Naive thymus-derived CD4-positive, alpha-beta T cell (primary cell): ENCODE measurements at places on chromosomes 7 and 10.

DNA sequence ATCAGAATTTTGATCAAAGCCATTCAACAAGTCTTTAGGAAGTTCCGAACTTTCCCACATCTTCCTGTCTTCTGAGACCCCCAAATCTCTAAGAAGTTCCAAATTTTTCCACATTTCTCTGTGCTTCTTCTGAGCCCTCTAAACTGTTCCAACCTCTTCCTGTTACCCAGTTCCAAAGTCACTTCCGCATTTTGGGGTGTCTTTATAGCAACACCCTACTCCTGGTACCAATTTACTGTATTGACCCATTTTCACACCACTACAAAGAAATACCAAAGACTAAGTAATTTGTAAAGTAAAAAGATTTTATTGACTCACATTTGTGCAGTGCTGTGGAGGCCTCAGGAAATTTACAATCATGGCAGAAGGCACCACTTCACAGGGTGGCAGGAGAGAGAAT lies 385.8 kb upstream of the GHITM start:
- no peak for DNase-seq

DNA sequence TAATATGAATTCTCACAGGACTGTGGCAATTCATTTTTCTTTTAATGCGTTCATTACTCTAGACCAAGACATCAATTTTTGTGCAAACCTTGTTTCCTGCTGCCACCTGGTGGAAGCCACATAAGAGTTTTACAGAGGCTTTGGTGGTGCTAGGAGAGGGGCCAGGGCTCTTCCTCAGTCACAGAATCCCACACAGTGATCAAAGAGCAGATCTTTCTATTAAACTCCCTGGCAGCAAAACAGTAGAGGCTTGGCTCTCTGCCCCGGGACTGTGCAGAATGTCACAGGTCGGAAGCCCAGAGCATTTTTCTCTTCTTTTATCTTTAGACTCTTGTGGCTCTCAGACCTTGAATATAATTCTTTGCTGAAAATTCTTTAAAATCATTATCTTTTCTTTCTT lies 506.4 kb upstream of the C7orf33 start:
- no peak for DNase-seq

DNA sequence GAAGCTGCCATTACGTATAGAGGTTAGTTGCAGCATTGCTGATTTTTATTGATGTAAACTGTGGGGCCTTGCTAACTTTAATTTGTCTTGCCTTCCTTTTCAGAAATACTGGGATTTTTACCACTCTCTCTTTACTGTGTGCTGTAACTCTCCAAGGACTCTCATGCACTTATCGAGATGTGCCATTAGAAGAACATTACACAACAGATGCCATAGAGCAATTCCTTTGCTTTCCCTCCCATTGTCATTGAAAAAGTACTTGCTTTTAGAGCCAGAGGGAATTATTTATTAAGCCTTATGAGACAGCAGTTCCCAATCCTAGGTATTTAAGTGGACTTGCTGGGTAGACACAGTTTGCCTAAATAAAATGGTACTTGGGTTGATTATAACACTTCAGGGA lies 51.7 kb downstream of the ASB4 start:
- DNase-seq: no peak

- no peak for DNase-seq
Measured at GRCh38 chr7:48414011-48414732, 242.9 kb downstream of the ABCA13 start.

- no peak for DNase-seq
Measured at GRCh38 chr10:87836098-87836497, 18.1 kb upstream of the ATAD1 start.

- DNase-seq: no peak
Measured at GRCh38 chr7:15168489-15168888, 265.9 kb upstream of the DGKB start.

- no peak for DNase-seq
Measured at GRCh38 chr7:42247301-42247700, 10.3 kb upstream of the GLI3 start.

GRCh38 chr7:2730846-2731770 lies 43.1 kb downstream of the AMZ1 start:
- DNase-seq: no peak

DNA sequence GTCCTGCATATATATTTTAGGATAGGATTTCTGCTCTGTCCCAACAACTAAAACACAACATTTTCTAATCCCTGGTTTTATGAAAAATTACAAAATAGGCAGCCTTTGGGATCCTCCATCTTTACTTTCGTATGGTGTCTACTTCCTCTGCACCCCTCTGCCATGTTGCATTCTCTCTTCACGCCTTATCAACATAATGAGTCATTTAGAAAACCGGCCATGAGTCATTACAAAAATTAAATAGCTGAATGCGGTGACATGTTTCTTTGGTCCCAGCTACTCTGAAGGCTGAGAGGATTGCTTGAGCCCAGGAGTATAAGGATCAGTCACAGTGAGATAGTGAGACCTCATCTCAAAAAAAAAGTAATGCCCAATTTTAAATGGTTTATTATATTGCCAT lies 148.1 kb upstream of the CELF2 start:
- DNase-seq: no peak

GRCh38 chr10:4345877-4346646 lies 479.9 kb upstream of the AKR1E2 start:
- DNase-seq: no peak

GRCh38 chr7:45574669-45575500 lies 717 bp downstream of the ADCY1 start:
- DNase-seq: no peak

GRCh38 chr10:16439295-16439694 lies 2.5 kb downstream of the PTER start:
- DNase-seq: no peak

- no peak for DNase-seq
Measured at GRCh38 chr10:67790534-67791408, 47.2 kb downstream of the DNAJC12 start.

DNA sequence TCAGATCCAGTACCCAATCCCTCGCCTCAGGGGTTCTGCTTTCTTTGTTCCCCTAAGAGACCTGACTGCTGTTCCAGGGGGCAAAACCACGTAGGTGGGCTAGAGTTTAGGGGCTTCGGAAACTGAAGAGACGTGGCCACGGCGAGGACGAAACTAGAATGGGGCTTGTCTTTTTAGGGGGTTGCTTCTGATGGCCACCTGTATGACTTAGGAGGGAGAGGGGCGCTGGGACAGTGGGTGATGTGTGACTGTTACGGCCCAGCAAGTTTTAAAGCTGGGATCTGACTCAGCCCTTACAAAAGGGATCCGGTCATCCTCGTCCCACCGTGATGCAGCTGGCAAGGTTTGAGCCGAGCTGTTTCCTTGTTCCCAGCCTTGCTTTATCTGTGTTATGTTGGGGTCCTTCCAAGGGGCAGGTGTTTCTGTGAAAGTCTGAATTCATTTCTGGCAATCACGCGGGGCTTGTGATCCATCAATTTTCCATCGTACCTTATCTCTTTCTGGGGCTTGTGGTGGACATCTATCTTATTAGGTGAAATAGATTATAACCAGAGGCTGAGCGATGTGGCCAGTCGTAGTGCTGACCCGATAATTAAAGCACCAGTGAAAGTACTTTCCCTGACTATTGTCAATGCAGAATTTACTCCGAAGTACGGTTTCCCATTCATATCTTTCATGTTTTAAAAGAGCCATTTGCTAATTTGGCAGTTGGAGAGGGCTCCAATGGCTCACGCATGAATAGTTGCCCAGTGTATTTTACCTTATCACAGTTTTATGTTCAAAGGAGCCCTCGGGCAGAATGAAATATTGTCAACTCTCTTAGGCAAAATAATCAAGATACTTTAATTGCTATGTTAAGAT lies 830 bp downstream of the MET start:
- DNase-seq: no peak

DNA sequence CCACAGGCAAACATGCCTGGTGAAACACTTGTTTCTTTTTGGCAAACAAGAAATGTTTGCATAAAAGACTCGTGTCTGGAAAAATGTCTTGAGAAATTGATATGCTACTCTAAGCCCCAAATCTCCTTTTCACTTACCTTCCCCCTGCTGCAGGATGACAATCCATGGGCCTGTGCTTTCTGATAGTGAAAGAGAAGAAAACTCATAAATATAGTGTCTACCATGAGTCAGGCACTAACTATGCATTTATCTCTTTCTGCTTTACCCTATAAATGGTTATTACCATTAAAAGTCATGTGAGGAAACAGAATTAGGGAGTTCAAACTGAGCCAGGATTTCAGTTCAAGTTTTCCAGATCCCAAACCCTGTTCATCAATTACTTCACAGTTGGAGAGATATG lies 6.6 kb upstream of the TARP start:
- no peak for DNase-seq

DNA sequence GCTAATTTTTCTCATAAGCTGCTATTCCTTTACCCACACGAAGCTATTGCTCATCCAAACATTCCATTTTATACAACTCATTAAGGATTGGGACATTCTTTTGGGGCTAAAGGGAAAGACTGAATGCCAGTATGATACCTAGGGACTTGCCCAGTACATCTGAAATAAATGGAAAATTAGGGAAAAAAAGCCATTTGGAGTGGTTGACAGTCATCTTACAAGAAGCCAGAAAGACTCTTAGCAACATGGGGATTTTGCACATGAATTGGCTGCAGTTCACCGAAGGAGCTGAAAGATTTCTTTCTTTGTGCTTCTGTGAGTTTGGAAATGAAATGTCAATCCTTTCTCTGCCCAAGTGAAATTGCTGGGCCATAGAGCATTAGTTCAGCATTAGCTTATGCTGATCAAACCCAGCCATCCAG lies 43.3 kb upstream of the MTURN start:
- no peak for DNase-seq

GRCh38 chr7:69598487-69599285 lies 411 bp downstream of the AUTS2 start:
- no peak for DNase-seq

DNA sequence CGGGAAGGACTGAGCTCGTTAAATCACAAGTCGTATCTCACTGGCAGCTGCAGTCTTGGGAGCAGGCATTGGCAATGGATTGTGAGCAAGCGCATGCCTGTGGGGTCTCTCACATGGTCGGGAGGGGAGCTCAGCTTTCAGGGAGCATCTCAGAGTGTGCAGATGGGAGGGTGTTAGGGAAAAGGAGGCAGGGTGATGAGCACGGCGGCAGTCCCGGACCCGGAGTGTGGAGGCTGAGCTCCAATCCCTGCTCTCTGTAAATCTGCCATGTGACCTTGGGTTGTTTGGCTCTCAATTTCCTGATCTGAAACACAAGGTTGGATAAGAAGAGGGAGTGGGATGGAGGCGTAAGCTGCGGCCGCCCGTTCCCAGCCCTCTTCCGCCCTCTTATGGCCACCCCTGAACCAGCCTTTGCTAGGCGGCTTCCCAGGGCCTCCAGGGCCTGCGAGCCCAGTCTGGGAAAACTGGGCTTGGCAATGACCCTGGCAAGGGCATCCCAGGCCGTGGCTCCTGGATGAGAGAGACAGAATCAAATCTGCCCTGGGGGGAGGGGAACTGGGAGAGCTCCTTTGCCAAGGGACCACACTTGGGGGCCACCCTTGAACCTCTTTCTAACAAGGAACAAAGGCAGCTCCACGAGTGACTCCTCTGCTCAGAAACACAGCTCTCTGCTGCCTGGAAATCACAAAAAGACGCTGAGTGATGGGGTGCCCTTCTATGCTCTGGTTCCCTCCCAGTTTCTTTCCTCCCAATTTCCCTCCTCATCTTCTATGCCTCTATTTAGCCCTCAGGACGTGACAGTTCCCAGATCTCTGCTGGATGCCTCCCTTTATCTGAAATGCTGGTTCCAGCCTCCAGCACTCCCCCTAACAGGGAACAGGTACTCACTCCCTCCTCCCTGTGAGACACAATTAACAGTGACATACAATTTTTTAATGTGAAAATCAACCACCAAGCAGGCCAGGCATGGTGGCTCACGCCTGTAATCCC lies 41.7 kb upstream of the LOXL4 start:
- DNase-seq: no peak

DNA sequence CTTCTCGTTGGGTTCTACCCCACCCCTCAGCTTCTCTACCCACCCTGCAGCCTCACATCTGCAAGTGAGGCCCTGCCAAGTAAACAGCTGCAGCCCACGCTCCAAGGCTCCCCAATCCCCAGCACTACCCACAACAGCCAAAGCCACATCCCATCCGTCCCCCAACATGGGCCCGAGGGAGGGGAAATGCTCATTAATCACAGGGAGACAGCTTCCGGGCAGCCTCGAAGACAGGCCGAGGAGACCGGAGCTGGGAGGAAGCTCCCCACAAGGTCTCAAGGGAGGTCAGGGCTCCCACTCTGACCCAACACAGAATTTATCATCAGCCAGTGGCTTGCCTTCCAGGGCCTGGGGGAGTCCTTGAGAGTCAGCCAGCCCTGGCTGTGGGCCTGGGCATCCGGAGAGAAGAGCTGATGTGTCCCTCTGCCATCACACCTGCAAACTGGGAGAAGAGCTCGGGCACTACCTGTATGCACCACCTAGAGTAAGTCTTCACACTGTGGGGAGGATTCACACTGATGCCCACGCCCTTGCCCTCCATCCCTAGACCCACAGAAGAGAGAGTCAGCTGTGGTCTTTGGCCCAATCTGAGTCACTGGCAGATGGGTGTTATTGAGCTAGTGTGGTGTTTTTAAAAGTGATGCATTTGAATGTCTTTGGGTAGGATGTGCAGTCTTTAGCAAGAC lies 115.5 kb upstream of the ZMIZ1 start:
- DNase-seq: no peak

DNA sequence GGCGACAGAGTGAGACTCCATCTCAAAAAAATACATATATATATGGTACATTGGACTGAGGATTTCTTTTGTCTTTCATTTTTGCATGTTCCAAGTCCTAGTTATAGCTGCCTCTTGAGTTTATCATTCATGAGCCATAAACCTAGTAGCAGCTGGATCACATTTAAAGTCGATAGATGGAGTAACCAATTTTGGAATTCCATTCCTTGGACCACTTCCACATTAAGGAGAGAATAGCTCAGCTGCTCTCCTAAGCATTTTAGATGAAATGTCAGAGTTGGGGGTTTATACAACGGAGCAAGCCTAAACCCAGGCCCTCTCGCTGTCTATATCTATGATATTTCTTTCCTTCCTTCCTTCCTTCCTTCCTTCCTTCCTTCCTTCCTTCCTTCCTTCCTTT lies 141.2 kb downstream of the LYZL1 start:
- no peak for DNase-seq

DNA sequence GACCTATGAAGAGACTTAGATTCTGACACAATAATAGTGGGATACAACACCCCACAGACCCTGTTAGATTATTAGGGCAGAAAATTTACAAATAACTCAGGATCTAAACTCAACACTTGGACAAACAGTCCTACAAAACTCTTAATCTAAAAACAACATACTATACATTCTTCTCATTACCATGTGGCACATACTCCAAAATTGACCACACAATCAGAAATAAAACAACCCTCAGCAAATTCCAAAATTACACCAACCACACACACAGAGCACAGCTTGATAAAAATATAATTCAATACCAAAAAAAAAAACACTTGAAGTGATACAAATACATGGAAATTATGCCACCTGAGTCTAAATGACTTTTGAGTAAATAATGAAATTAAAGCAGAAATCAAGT lies 7.8 kb downstream of the ZNF680 start:
- DNase-seq: no peak
